NCI-H69 (cell line): ENCODE measurements at places on chromosomes 2 and 18.

DNA sequence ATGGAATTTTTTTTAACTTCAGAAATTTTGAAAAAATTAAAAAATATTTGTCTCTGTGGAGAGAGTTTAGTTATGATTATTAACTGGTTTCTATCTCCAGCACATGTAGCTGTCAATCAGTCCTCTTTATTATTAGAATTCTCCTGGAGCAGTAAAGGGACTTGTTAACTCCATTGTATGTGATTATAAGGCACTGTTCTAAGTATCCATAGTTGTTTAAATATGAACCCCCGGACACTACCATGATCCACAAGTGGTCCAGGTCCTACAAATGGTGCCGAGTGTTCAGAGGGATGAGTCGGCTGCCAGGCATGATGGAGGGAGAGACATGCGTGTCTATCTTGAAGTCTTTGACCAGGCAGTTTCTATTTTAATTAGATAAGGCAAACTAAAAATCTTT is 492 bp downstream of the CHRNA1 start:
- no peak for DNase-seq

DNA sequence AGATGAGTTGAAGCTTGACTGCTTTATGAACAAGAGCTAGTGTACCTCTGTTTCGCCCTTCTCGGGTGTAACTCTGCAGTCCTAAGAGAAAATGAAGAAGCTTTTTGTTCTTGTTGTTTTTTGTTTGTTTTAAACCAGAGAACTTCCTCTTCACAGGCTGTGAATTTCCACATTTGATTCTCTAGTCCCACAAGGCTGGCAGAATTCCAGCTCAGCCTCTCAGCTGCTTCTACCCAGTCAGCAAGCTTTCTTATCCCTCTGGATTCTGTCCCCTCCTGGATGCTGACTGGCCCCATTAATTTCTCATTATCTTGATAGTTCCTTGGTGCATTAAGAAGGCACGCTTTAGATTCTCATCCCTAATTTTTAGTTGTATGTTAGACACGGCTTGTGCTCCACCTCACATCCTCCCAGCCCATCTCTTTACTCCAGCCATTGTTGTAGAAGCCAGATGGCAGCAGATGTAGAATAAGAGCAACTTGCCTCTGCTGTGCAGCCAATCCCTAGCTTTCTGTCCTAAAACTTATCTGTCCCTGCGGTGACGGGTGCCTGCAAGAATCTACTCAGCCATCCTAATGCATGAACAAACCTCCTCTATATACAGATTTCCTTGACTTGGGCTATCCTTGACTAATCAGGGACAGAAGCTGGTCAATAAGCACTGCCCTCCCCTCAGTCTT is 12.3 kb upstream of the RESP18 start:
- peak; percentile 60 for DNase-seq

GRCh38 chr2:8398040-8398668 is 283.7 kb upstream of the ID2 start:
- no peak for DNase-seq

- no peak for DNase-seq
These were observed 21.5 kb upstream of the TMEM87B start for GRCh38 chr2:112033600-112033999.

- DNase-seq, result no peak
These were observed 45.6 kb downstream of the GPR39 start for GRCh38 chr2:132462236-132462635.

GRCh38 chr2:197258580-197258979 is 52.0 kb downstream of the ANKRD44 start:
- no peak for DNase-seq

DNA sequence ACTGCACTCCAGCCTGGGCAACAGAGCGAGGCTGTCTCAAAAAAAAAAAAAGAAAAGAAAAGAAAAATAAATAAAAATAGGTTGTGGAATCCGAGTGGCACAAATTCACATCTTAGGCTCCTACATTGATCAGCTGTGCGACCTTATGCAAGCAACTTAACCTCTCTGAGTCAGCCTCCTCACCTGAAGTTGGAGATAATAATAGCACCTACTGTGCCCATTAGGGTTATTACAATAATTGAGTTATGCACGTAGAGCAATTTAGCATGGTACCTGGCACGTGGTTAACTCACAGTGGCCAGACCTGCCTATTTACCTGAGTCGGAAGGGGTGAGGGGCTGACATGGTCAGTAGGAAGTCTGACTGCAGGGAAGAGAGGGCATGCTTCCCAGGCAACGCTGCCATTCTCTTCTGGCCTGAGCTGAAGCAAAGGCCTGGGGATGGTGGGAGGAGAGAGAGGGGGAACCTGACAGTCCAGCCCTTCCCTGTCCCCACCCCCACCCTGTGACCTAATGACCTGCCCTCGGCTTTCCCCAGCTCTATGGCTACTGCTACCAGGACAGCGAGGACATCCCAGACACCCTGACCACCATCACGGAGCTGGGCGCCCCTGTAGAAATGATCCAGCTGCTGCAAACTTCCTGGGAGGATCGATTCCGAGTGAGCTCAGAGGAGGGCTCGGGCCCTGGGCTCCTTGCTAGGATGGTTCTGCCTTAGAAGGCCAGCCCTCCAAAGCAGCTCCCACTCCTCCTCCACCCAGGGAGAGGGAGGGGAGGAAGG is 5.1 kb downstream of the PKDCC start:
- DNase-seq, result peak; percentile 38

DNA sequence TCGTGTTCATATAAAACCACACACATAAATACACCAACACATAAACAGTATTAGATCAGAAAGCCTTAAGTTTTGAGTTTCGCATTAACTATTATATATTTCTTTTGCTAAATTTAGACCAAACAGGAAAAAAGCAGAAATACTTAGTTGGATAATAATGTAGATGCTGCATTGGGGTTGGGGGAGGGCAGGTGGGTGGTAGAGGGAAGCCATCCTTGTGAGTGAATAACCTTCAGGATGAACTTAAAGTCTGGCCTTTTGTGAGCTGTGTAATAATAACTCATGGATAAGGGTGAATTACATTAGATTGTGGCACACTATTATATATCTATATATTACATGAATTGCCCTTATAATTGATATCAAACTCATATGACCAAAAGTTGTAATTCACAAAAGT is 174.7 kb downstream of the WDR7 start:
- no peak for DNase-seq

DNA sequence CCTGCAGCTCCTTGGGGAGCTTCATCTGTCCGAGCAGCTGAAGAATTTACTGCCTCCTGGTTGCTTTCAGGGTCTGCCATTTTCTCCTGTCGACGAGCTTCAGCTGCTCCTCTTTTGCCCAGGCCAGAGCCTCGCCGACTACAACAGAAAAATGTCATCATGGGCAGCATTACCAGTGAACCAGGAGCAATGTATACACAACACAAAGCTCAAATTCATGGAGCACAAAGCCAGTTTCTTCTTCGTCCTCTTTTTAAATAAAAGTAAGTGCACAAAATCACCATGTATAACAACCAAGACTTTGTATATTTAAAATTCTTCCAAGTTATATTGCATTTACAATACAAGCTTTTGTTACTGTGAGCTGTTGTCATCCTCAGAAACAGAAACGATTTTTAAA is 85.0 kb downstream of the TRIP12 start:
- DNase-seq, result no peak

GRCh38 chr2:160940699-160941098 is 219.5 kb upstream of the TANK start:
- DNase-seq, result no peak

DNA sequence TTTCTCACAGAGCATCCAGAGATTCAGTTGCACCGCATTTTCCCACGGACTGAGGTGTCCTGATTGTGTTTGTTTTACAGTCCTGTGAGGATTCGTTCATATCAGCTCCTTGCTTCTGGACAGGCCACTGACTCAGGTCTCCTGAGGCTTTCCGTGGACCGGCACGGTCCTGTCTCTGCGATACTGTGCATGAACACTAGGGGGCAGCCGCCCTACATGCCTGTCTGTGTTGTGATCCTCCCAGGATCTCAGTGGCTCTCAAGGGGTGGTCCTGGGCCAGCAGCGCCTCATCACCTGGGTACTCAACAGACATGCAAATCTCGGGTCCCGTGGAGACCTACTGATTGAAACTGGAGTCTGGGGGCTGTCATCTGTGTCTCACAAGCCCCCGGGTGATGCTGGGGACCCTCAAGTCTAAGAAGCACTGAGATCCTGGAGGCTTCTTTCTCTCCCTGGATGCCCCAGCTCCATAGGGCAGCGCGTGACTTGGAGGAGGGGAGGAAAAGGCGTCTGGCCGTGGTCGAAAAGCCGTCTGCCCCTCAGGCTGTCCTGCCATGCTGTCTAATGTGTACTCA is 28.9 kb downstream of the IL1R2 start:
- DNase-seq, result peak; percentile 31

GRCh38 chr2:203710952-203711351 is 4.5 kb downstream of the CD28 start:
- no peak for DNase-seq

DNA sequence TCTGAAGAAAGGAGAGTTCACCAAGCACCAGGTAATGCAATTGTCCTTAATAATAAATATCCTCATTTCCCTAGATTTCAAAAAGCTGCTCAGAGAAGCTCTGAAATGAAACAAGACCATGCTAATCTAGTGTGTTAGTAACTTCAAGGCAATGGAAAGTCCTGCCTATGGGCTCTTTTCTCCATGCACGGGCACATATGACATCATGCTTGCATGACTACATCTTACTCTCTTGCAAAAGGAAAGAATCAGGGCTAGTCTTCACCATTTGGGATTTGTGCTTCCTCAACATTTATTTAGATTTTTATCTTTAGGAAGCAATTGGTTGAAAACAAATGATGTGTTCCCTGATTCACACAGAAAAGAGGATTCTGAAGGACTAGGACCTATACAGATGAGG is 204.0 kb upstream of the POU3F3 start:
- no peak for DNase-seq

DNA sequence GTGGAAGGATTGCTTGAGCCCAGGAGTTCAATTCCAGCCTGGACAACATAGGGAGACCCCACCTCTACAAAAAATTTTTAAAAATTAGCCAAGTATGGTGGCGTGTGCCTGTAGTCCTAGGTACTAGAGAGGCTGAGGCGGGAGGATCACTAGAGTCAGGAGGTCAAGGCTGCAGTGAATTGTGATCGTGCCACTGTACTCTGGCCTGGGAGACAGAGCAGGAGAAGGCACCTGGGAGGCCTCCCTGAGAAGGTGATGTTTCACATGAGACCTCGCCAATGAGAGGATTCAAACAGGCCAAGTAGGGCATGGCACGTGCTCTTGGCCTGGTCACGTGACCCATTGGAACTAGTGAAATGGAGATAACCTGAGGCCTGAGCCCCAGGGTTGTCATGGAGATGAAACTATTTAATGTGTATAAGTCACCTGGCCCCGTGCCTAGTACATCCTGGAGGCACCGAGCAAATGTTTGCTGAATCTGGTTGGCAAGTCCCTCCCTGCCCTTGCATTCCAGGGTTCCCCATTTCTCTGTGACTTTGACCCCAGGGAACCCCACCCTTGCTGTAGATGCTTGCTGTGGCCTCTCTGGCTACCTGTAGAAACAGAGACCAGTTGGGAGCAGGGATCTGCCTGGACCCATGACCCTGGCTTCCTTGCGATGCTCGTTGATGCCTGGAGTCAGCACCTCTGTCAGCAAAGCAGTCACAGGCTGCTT is 26.1 kb upstream of the ROCK2 start:
- peak; percentile 16 for DNase-seq

- peak; percentile 90 for DNase-seq
These were observed 46.8 kb upstream of the CDH7 start for GRCh38 chr18:65704046-65704445.
